Kidney epithelial cell (primary cell): ENCODE measurements at places on chromosomes 7 and 10. TPM values are rescaled to one million over a fixed set of nuclear protein-coding genes. Genes with fewer than 3 reads are reported as not detected.

- DNase-seq, result no peak
Measured at GRCh38 chr10:60270426-60270825, 119.2 kb downstream of the ANK3 start.

DNA sequence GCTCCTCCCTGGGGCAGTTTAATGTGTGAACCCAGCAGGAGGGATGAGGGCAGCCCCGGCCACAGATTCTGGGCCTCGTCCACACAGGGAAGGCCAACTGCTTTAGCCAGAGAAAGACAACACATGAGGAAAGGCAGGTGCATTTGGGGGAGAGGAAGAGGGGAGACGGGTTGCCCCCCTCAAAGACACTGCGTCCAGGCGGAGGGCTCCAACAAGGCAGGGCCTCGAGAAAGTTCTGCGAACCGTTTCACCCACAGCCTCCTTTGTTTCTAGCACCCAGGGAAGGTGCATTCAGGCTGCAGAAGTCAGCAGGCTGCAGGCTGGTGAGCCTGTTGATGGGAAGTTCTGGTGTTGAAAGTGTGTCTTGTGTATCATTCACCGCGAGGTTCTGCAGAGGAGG is 10.1 kb downstream of the FOXL3 start:
- no peak for DNase-seq

DNA sequence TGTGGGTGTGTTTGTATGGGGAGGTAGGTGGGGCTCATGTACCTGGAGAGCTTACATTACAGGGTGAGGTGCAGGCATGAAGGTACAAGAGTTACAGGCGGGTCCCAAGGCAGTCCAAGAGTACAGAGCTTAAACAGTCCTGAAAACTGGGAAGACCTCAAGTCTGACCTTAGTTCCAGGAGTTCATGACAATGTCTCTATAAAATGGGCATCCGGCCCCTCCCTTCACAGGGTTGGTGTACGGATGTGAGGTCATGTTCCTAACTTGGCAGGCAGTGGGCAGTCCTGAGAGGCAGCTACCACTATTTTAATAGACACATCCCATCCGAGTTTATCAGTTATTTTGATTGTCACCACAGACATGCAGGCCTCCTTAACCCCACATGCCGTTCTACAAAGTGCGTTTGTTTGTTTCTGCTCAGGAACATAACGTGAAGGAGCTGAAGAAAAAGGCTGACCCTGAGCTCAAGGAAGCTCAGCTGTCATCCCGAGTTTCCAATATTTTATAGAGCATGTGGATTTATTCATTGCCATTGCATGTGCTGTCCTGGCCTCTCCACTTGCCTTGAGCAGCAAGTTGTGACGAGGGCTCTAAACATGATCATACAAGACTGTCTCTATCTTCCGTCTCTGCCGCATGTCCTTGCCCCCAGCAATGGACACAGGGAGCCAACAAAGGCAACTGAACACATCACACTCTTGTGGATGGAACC is 647.5 kb upstream of the IGFBP3 start:
- no peak for DNase-seq

DNA sequence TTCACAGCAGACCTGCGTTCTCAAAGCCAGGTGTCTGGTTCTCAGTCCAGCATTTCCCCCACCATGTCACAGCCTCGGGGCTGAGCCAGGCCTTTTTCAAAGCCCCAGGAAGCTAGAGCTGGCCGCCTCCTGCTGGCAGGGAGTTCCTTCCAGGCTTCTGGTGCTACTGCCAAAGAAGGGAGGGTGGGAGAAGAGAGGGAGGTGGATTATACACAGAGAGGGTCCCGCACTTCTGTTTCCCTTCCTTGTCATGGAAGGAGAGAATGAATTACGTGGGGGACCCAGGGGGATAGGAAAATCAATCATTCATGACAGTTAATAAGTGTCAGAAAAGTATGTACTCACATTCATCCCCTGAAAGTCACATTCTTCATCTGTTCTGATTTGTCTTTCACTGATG is 600 bp upstream of the LGI1 start:
- no peak for DNase-seq

DNA sequence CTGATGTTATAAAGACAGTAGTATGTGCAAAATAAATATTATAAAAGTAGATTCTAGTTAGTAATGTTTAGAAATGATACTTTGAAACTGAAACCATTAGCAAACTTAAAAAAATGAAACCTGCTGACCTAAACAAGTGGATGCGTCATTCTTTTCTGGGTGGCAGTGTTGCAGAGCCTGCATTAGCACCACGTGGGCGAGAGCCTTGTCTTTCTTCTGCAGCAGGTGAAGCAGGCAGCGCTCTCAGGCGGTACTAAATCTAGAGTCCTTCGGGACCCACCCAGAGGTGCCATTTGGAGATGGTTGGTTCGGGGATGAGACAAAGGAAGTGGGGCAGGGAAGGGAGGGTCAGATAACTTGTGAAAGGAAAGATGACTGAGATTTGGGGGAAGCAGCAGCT is 759.1 kb upstream of the IGFBP3 start:
- no peak for DNase-seq

GRCh38 chr7:121027761-121028669 is 39.5 kb downstream of the CPED1 start:
- no peak for DNase-seq

GRCh38 chr10:35726846-35727245 is 84.8 kb upstream of the FZD8 start:
- no peak for DNase-seq

Gene SHH
- total RNA-seq, result 2.8 and 4.5 TPM in 2 replicates
